ENCODE measurements at places on chromosomes 3 and 15. TPM values are rescaled to one million over a fixed set of nuclear protein-coding genes. Genes with fewer than 3 reads are reported as not detected.

- no peak for DNase-seq
Observed at GRCh38 chr15:74657846-74658245, 38.0 kb downstream of the EDC3 start.

DNA sequence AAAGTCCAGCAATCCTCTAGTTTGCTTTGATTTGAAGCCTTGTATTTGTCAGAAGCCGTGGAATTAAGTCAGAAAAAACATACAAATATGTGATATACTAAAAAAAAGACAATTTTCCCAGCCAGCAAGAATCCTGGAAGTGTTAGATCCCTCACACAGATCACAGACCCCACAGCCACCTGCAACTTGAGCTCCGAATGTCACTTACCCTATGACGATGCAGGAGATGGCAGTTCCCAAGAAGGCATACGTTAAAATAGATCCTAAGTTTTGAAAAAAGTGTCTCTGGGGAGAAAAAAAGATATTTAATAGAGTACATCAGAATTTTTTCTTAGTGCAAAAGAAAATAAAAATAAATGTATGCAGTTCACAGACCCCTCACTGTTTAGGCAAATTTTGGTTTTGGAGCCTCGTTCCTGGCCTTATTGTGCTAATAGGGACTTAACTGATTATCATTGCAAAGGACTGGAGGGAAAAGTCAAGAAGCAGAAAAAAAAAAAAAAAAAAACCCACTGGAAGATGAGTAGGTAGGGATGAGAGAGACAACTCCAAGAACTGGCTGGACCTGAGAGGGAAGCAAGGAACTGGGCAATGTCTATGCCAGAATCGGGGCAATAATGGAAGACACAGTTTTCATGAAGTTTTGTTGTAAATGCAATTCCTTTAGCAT, 53.3 kb downstream of the SLC9A9 start:
- no peak for DNase-seq

DNA sequence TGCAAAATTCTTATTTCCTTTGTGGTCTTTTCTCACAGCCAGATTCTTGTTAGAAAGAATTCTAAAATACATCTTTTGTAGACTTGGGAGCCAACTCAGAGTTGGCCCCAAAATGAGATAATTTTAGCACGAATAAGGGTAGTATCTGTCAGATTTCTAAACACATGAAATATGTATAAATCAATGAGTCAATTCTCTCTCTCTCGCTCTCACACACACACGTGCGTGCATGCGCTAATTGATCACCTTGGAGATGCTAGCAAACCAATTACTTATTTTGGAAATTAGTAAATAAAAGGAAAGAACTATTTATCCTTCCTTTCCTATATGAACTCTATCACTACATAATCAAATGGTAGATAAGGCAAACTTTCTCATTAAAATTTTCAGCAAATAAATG, 32.9 kb upstream of the PIK3R4 start:
- no peak for DNase-seq

FEZF2 gene
- total RNA-seq, result not detected

RASGRF1 gene
- total RNA-seq, result 0.10 TPM

DNA sequence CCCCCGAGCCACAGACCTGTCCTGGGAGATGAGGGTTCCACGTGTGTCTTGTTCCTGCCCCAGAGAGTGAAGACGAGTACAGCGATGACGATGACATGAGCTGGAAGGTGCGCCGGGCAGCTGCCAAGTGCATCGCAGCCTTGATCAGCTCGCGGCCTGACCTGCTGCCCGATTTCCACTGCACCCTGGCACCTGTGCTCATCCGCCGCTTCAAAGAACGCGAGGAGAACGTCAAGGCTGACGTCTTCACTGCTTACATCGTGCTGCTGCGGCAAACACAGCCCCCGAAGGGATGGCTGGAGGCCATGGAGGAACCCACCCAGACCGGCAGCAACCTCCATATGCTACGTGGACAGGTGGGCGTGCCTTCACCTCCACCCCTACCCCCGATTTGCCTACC, 18.6 kb downstream of the CAND2 start:
- no peak for DNase-seq

DNA sequence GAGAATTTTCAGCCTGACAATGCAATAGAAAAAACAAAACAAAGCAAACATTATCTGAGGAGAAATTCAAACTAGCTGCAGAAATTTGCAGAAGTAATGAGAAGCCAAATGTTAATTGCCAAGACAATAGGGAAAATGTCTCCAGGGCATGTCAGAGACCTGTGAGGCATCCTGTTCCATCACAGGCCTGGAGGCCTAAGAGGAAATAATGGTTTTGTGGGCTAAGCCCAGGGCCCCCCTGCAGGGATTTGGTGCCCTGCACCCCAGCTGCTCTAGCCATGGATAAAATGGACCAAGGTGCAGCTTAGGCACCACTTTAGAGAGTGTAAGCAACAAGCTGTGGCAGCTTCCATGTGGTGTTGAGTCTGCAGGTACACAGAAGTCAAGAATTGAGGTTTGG, 401.2 kb upstream of the NECTIN3 start:
- no peak for DNase-seq

CTDSPL2 gene
- 32.1 TPM for total RNA-seq

C2CD4A gene
- total RNA-seq, result not detected

GTF2E1 gene
- total RNA-seq, result 12.0 TPM

- DNase-seq, result no peak
Observed at GRCh38 chr15:29533647-29534046, 264.0 kb upstream of the NSMCE3 start.

- no peak for DNase-seq
Observed at GRCh38 chr3:137349557-137350348, 392.0 kb downstream of the IL20RB start.

GRCh38 chr3:43442872-43443395, 156.6 kb downstream of the SNRK start:
- DNase-seq, result no peak

GRCh38 chr3:129035360-129036221, 25.0 kb upstream of the GP9 start:
- DNase-seq, result peak; percentile 44

GRCh38 chr15:68200016-68200861, 4.9 kb downstream of the CALML4 start:
- DNase-seq, result no peak

- no peak for DNase-seq
Observed at GRCh38 chr15:70555713-70556112, 207.6 kb downstream of the UACA start.

AP3B2 gene
- total RNA-seq, result 0.86 TPM

NISCH gene
- 53.0 TPM for total RNA-seq

GRCh38 chr15:35874260-35874905, 328.4 kb upstream of the DPH6 start:
- DNase-seq, result no peak

ISLR2 gene
- total RNA-seq, result 0.65 TPM

DNA sequence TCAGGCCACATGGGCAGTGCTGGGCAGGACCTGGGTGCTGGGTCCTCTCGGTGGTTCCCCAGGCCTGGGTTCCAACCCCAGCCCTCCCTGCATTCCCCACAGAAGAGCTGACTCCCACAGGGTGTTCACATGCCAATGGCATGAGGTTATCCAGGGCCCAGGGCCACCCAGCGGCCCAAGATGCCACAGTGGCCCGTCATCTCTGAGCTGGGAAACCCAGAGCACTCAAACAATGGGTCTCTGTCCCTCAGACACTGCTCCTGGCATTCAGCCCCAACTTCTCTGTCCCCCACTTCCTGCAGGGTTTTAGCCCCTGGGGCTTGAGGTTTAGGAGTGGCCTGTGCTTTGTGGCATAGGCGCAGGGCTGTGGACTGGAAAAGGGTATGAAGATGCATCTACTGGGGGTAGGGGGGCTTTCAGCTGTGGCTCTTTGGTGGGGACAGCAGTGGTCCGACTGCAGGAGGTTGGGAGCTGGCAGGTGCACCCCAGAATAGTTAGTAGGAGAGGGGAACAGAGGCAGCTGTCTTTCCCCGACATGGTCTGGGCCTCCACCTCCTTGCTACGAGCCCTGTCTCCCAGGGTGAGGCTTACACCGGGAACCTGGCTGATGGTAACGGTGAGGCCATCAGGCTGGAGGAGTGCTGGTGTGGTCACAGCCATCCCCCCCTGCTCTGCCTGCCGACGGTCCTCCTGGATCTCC, 1.7 kb downstream of the CCDC9B start:
- peak; percentile 81 for DNase-seq
